Hepatocyte (in vitro differentiated cells): ENCODE measurements at places on chromosomes 1 and 21. TPM values are rescaled to one million over a fixed set of nuclear protein-coding genes. Genes with fewer than 3 reads are reported as not detected.

DNA sequence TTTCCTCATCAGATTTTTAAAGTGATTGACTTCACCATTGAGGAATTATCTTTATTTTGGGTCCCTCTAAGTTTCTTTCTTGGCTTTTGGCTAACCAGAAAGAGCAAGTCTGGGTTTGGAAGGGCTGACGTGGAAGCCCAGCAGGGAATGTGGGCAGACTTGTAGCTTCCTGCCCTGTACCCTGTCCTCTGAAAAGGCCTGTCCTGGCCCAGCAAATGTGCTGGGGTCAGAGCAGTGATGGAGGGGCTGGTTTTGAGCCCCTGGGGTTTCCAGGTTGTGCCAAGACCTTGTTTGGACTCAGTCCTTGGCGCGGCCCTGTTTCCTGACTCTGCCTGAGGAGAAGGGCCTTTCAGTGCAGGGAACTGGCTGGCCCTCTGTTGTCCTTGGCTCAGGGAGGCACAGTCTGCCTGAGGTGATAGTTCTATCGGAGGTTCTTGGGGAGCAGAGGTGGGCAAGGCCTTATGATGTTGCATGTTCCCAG lies 72.1 kb downstream of the UCK2 start:
- DNase-seq = no peak

- no peak for DNase-seq
These were observed 321.8 kb downstream of the ZP4 start for GRCh38 chr1:237568955-237569354.

PLPPR5 gene
- total RNA-seq = 0.17 TPM in 1 of 2 replicates, not detected in the other

- DNase-seq = no peak
These were observed 88.9 kb upstream of the NGF start for GRCh38 chr1:115426956-115427355.

- peak; percentile 27 for DNase-seq
These were observed 217.1 kb downstream of the NFIA start for GRCh38 chr1:61299463-61299862.

DNA sequence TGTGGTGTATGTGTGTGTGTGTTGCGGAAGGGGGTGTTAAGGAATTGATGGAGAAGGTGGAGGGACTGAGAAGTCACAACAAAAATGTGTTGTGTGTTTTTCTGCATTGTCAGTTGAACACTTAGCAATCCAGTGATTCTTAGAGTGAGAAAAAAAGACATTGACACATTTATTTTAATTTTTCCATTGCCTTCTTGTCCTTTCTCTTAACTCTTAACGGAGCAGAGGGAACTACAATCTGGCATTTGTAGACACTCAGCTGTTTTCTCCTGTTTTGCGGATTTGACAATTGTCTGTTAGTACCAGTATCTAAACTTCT lies 725 bp downstream of the C1orf53 start:
- DNase-seq = no peak

GRCh38 chr21:45724345-45724961 lies 80.9 kb downstream of the PCBP3 start:
- no peak for DNase-seq
